ENCODE measurements at places on chromosomes 11 and 22. TPM values are rescaled to one million over a fixed set of nuclear protein-coding genes. Genes with fewer than 3 reads are reported as not detected.

DNA sequence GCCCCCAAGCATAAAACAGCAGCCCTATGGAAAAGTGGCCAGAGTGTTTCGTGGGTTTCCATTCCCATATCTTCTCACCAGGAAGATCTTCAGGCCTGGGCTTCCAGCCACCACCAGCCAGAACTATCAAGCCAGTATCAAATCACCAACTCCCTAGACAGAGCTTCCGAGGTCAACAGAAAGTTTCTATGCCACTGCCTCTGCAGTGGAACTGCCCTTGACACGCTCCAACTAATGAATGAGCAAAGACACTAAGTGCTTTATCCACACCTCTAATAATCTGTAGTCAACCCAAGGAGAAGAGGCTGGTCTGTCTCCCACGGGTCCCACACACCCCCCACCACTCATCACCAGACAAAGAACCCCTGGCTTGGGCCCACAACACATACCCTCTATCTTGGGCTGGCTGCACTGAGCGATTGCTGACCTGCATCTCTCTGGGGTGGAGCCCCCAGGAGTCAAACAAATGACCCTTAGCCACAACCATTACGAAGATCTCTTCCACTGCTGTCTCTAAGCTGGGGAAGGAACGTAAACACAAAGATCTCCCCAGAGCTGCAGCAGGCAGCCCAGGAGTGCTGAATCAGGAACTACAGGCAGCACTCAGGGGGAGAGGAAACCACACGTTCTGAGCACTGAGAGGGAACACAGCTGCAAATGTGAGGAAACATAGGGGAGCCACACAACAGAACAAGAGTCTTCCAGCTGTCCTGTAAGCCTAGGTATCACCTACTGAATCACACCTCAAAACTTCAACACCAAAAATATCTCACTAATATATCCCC is 9.7 kb downstream of the OR5AN1 start:
- no peak for DNase-seq

DNA sequence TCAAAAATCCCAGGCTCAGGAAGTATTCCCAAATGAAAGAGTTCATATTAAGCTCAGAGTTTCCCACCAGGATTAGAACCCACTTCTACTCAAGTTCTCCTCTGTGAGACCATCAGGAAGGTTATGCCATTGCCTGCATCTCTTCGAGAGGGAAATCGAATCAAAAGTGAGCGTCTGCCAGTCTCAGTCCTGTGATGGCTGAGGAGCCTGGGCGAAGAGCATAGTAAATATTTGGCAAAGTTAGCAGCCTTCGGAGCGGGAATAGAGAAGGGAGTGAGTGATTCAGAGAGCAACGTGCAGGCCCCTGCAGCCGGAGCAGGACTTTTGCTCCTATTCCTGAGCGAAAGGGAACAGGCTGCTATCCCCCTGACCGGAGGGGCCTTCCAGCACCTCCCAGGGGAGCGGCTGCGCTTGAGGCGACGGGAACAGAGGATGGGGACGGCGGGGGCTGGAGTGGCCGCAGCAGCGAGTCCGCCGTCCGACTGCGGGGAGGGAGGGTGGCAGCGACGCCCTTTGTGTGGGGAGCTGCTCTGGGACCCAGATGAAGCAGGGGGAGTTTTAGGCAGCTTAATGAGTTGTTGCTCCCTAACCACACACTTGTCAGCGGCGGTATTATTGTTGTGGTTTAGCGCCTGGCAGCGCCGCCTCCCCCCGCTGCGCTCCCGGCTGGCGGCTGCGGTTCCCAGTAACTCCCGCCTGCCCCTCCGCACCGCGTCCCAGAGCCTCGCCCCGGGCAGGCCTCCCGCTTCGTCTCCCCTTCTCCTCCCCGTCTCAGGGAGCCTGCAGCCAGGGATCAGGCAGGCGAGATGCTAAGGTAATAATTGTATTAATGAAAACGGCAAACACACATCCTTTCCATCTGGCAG is 21.7 kb upstream of the NRGN start:
- no peak for DNase-seq

DNA sequence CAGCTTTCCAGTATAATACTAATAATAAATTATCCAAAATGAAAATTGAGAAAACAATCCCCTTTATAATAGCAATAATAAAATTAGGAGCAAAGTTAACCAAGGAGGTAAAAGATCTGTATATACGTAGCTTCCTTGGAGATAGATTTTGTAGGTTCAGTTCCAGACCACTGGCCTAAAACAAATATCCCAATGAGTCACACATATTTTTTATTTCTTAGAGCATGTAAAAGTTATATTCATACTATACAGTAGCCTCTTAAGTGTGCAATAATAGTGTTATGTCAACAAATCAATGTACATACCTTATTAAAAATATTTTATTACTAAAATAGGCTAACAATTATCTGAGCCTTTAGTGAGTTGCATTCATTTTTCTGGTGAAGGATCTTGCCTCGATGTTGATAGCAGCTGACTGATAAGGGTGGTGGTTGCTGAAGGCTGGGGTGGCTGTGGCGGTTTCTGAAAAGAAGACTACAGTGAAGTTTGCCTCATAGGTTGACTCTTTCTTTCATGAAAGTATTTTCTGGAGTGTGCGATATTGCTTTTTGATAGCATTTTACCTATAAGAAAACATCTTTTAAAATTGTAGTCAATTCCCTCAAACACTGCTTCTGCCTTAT is 178.5 kb downstream of the ARHGAP42 start:
- no peak for DNase-seq

SOX6 gene
- 18.9 TPM for total RNA-seq

APOA4 gene
- total RNA-seq: not detected

CWF19L2 gene
- 4.2 TPM for total RNA-seq

OVCH2 gene
- not detected for total RNA-seq

KRTAP5-11 gene
- not detected for total RNA-seq

MS4A15 gene
- 0.09 TPM for total RNA-seq

DCHS1 gene
- 2.3 TPM for total RNA-seq

VSIG10L2 gene
- total RNA-seq: 0.28 TPM
